ENCODE measurements at places on chromosomes 3 and 15.

DNA sequence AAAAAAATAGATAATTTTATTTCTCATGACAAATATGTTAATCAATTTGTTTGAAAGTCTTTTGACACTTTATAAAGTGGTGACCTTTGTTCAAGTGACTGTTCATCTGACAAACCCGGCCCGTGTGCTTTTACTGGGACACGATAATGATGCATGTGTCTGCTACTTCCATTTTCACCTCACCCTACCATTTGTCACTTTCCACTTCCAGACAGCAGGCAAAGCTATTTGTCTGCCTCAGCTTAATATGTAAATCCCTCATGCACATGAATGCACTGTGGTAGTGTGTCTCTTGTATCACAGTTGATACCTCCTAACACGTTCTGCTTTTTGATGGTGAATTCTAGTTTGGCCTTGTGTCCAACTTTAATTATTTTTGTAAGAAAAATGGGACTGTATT, 204.3 kb downstream of the BBX start:
- no peak for DNase-seq

GRCh38 chr15:70375586-70375985, 277.9 kb upstream of the TLE3 start:
- no peak for DNase-seq

DNA sequence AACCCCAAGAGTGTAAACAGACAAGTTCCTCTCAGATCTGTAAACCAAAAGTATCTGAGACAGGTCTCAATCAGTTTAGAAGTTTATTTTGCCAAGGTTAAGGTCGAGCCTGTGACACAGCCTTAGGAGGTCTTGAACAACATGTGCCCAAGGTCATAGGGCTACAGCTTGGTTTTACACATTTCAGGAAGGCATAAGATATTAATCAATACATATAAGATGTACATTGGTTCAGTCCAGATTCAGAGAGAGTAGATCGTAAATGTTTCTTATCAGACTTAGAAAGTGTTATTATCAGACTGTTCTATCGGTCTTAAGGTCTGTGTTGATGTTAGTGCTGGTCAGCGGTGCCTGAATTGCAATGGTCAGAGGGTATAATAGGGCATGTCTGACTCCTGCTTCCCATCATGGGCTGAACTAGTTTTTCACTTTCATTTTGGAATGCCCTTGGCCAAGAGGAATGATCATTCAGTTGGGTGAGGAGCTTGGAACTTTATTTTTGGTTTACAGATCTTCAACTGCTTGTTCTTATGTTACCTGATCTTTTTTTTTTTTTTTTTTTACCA, 27.0 kb upstream of the MFGE8 start:
- no peak for DNase-seq

DNA sequence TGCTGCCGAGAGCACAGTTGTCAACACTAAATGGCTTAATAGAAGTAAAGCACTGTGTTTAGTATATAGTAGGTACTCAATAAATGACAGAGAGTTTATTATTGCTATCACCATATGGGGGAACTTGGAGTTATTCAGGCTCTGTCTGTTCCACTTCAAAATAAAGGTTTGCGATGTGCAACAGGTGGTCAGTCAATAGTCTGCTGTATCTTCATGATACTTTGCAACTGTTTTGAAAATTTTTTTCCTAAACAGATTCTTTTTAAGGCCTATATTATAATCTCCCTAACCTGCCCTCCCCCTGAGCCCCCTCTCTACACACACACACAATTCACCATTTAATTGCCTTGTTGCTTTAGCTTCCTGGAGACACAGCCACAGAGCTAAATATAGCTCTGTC, 164.7 kb upstream of the NR2F2 start:
- DNase-seq = no peak

DNA sequence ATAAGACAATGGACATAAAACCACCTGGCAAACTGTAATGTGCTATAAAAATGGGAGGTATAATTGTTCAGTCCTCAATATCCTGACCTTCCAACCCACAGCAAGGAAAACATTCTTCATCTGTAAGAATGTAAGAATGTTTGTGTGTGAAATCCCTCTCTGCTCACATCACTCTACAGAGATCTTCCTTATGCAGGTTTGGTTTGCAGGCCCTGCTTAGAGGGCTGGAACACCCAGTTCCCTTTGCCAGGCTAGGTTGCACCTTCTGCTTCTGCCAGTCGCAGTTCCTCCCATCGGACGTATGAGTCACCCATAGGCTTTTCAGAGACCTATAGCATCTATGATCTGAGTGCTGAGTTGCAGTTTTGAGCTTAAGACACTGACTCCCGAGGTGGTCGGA, 24.1 kb upstream of the MINAR1 start:
- DNase-seq = no peak

DNA sequence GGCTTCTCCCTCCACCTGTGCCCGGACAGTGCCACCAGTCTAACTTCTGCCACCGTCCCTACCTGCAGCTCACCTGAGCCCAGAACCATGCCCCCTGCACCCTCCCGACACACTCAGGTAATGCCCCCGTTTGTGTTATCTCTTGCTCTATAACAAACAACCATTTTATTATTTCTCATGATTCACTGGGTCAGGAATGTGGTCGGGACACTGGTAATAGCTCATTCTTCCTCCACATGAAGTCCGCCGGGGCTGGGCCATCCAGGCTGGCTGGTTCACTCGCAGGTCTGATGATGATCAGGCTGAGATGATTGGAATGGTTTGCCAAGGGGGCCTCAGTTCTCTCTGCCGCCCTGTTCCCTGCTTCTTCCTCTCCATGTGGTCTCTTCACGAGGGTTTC, 20.3 kb upstream of the NR2E3 start:
- no peak for DNase-seq

- no peak for DNase-seq
Measured at GRCh38 chr3:193909387-193909786, 226.6 kb upstream of the HES1 start.

DNA sequence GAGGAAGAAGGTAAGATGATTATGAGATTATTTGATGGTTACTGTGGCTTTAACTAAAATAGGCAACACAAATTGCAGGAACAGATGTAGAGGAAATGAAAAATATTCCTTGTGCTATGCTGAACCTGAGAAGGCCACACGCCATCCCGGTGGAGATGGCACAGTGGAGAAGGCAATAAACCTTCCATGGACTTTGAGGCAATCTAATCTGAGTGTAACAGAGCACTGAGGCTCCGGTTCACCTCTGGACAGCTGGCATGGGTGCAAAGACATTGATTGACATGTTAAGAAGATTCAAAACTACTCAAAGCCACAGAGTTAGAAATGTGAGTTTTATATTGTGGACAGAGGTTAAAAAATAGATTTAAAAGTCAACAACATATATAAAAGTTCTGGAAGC, 535.7 kb downstream of the AGBL1 start:
- no peak for DNase-seq

DNA sequence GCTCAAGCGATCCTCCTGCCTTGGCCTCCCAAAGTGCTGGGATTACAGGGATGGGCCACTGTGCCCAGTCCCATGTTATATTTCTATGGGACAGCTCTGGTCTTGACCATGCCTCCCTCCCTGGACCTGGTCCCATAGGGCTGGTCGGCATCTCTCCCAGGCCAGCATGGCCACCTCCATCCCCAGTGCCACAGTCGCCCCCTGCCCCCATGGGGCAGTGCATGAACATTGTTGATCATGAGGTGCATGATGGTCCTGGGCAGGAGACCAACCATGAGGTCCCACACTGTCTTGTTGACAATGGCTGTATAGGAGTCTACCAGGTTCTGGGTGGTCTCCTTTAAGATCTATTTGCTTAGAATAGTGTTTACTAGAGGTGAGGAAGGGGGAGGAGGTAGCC, 6.5 kb downstream of the RPS17 start:
- no peak for DNase-seq

DNA sequence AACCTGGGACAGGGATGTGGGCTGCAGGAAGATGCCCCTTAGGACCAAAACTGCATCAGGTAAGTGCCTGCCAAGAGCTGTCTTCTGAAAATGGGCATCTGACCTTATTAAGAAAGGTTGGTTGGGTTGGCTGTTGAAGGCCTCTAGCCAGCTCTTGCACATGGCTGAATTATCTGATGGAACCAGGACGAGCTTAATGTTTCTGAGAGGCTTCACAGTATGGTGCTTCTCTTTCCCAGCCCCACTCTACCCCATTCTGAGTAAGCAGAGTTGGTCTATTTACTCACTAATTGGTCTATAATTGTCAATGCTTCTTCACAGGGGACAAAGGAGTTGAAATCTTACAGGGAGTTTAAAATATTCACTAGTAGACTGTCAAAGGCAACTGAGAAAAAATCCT, 48.4 kb downstream of the DTWD1 start:
- no peak for DNase-seq

DNA sequence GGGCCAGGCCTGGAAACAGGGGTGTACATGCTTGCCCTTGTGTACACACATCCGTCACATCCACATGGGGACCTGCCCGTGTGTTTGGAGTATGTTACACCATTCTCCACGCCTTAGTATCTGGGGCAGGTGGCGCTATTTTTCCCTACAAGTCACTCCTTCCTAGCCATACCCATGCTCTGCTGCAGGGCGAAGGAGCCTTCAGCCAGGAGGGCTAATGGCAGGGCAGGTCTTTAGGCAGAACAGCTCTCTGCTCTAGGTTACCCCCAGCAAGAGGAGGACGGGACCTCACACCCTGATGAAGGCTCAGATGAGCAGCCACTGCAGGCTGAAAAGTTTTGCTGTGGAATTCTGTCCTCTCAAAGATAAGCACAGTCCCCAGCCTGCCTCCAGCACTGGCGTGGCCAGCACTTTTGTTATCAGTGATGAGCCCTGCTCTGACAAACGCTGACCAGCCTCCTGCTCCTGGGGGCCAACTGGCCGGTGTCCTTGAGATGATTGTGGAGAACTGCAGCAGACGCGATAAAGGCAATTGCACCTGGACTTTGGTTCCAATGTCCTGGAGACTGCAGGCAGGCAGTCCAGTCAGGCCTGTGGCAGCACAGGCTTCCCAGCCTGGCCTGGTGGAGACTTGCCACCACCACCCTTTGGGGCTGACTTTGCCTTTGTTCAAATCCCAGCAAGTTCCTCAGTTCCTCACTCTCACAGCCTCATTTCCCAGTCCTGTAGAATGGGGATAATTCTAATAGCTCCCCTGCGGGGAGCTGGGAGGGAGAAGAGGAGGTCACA, 19.8 kb upstream of the PIGZ start:
- no peak for DNase-seq

DNA sequence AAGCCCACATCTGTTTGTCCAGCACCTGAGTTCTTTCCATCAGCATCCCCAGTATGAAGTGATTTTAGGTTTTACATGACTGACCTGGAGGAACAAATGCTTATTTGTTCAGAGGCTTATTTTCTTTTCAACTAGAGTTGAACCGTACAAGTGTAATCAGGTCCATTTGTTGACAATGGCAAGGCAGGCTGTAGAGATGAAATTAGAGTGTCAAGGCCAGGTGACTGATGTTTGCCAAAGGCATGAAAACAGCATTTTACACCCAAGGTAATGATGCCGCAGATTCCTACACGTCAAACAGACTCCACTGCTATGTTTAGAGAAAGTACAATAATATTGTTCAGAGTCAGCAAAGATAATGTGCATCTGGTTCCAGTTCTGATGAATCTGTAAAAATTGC, 96.5 kb downstream of the KCNAB1 start:
- no peak for DNase-seq

- no peak for DNase-seq
Measured at GRCh38 chr3:9928158-9928557, 5.5 kb upstream of the CRELD1 start.

- DNase-seq = no peak
Measured at GRCh38 chr3:134093956-134094355, 64.2 kb upstream of the SLCO2A1 start.

DNA sequence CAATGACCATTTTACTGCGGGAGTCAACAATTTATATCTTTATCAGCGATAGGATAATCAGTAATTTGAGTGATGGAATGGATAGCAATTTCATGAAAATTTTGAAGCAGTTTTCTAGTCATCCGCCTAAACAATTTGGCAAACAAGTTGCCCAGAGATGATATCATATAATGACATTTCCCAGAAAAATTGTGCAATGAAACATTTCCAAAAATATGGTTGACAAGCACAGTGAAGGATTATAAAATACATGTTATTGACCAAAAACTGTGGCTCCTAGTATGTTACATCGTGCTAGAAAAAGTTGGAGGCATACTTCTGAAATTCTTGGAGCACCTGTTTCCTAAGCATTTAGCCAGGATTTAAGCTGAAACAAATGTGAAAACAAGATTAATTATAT, 145.1 kb downstream of the GHSR start:
- DNase-seq = no peak

DNA sequence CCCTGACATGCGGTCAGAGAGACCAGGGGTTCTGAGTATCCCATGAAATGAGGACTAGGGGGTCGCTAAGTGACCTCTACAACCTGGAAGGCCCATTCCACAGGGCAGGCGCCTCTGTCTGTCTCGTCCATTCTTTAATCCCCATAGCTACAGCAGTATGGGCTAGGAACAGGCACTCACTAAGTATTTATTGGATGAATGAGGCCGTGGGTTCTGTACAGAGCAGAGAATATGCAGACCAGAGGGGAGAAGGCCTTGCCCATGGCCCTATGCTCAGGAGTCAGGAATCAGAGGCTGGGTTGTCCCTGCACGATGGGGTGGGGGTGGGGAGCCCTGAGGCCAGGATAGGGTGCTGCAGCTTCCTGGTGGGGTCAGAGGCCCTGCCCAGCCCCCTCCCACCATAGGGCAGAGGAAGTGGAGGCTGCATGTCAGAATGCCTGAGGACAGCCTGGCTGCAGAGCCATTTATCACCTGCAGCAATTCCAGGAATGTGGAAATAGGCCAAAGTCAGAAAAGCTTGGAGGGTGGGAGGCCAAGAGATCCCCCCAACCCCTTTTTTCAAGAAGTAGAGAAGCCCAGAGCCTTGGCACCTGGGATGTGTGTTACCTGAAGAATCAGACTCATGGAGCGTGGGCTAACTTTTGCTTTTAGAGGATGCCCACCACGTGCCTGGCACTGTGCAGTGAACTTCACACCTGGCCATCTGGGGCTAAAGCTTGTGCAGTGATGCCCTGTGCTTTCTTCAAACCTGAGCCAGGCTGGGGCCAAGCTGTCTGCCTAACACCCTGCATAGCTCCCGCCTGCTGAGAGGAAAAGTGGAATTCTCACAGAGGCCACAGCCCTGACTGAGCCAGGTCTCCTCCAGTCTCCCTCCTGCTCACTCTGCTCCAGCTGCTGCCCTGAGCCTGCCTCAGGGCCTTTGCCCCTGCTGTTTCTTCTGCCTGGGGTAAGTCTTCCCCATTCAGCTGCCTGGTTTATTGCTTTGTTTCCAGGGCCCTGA, 109.4 kb downstream of the WNT7A start:
- DNase-seq = no peak

GRCh38 chr3:53187430-53187829, 26.4 kb downstream of the PRKCD start:
- no peak for DNase-seq

DNA sequence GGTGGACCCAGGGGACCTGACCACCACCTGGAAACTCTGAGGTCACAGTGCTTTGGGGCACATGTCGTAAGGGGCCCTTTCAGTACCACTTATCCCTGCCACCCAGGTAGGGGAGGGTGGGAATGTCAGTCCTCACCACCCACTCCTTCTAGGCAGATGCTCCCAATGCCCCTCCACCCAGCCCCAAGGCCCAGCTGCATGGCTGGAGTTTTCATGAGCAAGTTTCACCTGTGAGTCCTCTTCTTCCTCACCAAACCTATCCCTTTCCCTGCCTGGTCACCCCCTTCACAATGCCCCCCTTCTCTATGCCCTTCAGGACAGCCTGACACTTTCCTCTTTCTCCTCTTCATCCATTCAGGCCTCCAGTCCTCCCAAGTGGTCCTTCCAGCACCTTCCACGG, 9.8 kb downstream of the FAM174B start:
- no peak for DNase-seq

All from CMK (cell line).